ENCODE measurements at places on chromosomes 3 and 15.

DNA sequence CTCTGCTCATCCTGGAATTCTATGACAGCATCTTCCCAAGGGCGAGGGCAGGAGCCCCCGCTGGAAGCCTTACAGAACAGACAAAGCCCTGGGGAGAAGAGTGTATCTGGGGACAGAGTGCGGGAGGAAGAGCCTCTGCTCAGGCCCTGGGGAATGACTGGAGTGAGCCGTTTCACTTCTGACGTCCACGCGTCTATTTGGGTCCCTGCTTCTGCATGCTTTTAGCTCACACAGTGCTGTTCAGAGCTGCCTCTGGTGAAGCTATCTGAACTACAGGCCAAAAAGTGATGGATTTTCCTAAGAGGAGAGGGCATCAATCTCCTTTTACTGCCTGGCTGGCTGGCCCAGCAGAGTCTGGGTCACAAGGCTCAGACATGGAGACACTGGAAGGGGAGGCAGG lies 311.8 kb downstream of the NTRK3 start:
- DNase-seq: no peak

DNA sequence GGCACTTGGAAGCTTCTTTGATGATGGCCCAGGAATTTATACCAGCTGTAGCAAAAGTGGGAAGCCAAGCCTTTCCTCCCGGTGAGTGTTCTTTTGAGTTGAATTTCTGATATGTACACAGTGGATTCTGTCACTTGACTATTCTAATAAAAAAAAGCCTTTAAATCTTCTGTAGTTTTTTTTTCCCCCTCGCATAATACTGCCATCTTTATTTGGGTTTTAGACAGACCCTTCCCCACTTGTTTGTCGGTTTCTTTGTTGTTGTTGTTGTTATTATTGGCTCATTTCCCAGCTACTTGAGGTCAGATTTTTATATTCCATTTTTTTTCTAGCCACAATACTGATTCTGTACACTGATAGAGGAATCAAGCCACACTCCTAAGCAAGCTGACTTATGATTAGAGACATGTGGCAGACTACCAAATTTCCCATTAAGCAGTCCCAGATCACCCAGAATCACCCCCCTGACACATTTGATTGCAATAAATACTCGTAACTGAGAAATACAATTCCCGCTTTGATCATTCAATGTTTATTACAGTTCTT lies 122.4 kb upstream of the IL12A start:
- DNase-seq: no peak

- peak; percentile 56 for DNase-seq
Measured at GRCh38 chr3:172332256-172333041, 115.8 kb downstream of the GHSR start.

GRCh38 chr3:196931828-196932587 lies 10.3 kb downstream of the NCBP2 start:
- DNase-seq: no peak

DNA sequence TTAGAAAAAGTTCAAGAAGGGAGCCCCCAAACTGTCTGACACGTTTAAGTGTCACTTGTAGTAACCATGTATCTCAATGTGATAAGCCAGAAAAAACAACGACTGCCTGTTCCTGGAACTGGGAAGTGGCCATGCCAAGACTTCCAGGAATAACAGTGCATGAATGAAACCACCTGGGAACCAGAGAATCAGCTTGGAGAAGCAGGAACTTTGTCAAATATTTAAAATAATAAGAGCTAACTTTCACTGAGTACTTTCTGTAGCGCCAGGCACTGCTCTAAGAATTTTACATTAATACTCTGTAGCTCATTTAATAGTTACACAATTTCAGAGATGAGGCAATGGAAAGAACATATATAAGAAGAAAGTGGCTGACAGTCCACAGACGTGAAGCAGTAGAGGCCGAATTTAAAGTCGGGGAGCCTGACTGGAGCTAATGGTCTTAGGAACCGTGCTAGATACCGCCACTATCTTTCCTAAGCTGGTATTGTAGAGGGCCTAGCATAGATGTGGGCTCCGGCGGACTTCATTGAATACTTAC lies 876 bp downstream of the PLSCR1 start:
- DNase-seq: no peak

GRCh38 chr15:87827131-87827530 lies 429.4 kb downstream of the NTRK3 start:
- no peak for DNase-seq

DNA sequence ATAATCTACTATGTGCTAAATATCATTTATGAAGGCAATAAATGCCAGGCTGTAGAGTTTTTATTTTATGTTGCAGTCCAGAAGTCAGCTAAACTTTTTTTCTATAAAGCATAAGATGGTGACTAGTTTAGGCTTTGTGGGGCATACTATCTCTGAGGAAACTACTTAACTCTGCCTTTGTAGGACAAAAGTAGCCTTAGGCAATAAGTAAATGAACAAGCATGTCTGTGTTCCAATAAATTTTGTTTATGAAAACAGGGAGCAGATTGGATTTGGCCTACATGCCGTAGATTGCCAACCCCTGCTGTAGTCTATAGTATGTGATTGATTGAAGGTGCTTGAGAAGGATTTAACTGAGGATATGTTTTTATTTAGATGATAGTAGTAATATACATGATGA lies 502.5 kb upstream of the NAALADL2 start:
- no peak for DNase-seq

- no peak for DNase-seq
Measured at GRCh38 chr3:123412811-123413604, 35.9 kb downstream of the ADCY5 start.

GRCh38 chr3:32422943-32423342 lies 31.3 kb downstream of the CMTM7 start:
- DNase-seq: no peak

DNA sequence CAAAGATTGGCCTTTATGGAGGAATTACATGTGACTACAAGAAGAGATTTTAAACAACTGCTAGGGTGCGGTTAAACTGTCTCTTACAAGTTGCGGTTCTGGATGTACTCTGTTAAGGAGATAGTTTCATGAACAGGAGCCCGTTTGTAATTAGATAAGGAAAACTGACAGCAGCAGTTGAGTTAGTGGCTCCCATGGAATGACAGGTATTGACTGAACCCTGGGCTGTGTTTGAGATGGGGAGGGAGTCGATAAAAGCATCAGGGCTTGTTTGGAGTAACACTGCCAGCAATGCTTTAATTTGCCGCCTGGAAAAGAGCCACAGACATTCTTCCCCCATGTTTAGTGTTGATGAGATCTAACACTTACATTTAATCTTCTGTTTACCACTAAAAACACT lies 139.9 kb downstream of the ROBO2 start:
- no peak for DNase-seq

Data from NCI-H774 (cell line).